Umbilical cord (tissue), 2 donors: ENCODE measurements at places on chromosomes 2 and 18. TPM values are rescaled to one million over a fixed set of nuclear protein-coding genes. Genes with fewer than 3 reads are reported as not detected.

DNA sequence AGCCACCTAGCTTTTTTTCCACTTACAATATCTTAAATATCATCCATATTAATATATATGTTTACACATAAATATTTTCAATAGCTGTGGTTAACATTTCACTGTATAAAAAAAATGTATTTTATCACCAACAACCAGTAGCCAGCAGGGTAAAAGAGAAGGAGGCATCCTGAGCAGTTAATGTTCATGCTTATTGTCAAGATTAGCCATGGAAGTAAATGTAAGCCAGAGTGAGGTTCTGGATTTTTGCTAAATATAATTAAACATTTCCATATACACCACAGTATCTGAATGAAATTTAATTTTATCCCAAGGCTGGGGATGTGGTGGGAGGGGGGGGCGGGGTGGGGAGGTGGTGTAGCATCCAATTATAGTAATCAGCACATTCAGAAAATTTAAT lies 80.3 kb upstream of the GRB14 start:
- no peak for DNase-seq

- DNase-seq = no peak
Measured at GRCh38 chr2:109419171-109419756, 194.5 kb downstream of the SEPTIN10 start.

- no peak for DNase-seq
Measured at GRCh38 chr2:17805717-17806363, 10.4 kb upstream of the MSGN1 start.

The NIF3L1 gene
- total RNA-seq = 29.4 TPM

The DTNB gene
- 55.4 TPM for total RNA-seq

DNA sequence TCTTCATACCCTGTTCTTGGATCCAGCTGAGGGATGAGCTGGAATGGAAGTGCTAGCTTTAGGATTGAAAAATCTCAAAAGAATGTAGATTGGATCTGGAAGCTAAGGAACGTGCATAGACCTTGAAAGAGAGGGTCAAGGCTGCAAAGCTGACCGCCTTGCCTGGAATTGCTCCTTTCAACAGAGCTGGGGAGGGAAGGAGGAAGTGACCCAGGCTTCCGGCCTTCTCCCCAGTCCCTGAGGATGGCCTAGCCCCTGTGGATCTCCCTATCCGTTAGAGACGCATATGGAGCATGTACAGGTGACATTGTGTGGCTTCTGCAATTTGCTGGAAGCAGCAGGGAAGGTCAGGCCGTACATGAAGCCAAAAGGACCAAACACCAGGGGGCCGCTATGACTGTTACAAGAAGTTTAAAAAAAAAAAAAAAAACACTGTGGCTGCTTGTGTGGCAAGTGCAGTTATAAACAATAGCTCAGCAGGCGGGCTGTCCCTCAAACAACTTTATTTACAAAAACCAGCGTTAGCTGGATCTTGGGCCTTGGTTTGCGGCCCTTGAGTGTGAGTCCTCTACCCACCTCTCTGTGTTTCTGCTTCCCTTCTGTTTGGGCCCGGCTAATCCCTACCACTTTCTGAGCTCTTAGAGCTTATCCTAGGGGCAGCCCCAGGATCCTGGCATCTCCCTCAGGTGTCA lies 227.6 kb downstream of the SEPTIN10 start:
- DNase-seq = no peak

DNA sequence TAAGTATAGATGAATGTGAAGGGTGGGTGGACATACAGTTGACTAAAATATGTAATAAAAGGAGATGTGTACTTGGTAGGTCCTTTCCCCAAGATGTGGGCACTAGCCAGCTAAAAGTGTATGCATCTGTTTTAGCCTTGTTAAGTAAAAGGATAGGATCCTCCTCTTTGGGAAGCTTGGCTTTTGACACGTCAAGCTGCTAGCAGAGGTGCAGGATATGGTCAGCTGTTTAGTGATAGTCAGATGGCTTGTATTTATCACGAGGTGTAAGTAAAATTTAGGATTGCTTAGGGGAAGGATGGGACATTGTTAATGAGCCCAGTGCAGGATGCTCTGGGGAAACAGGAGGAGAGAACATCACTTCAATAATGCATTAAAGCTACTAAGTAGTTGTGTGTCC lies 1.5 kb downstream of the MFSD6 start:
- DNase-seq = no peak

GRCh38 chr18:42586601-42587000 lies 528.9 kb downstream of the RIT2 start:
- no peak for DNase-seq

DNA sequence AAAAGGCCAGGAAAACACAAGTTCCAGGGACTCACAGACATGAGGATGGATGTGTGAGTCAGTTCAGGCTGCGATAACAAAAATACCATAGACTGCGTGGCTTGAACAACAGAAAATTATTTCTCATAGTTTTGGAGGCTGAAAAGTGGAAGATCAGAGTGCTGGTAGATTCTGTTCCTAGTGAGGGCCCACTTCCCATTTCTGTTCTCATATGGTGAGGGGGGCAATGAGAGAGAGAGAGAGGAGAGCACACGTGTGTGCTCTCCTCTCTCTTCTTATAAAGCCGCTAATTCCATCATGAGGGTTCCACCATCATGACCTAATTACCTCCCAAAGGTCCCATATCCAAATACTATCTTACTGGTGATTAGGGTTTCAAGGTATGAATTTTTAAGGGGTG lies 23.0 kb downstream of the KLHL14 start:
- no peak for DNase-seq

DNA sequence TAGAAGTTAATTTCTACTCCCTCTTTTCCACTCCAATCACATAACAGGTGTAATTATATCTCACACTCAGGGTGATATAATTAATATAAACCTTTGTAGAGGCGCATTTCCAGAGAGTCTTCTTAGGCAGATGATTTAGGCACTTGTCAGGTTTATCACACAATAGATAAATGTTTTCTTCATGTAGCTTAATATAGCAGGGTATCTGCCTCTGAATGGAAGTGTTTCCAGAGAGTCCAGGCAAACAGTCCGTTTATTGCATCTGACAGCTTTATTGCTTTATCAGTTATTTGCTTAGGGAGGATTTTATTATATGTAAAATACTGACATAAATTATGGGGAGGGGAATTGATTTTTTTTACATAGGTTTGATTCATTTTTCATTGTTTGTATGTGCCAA lies 766.3 kb downstream of the SLC4A3 start:
- DNase-seq = no peak

GRCh38 chr18:11953113-11953512 lies 28.2 kb upstream of the IMPA2 start:
- DNase-seq = no peak

The EVX2 gene
- 1.2 TPM for total RNA-seq

DNA sequence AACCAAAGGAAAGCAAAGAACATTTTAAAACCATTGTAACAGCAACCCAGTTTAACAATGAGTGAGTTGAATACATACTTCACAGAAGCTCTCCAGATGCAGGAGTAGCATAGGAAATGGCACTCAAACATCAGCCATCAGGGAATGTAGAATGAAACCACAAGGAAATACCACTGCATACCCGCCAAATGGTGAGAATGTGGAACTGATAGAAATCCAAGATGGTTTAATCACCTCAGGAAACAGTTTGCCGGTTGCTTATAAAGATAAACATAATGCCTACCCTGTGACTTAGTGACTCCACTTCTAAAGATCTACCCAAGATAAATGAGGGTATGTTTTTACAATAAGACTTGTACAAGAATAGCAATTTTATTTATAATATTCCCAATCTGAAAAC lies 132.0 kb downstream of the GALNT1 start:
- no peak for DNase-seq

The HOXD4 gene
- 2.4 TPM for total RNA-seq

DNA sequence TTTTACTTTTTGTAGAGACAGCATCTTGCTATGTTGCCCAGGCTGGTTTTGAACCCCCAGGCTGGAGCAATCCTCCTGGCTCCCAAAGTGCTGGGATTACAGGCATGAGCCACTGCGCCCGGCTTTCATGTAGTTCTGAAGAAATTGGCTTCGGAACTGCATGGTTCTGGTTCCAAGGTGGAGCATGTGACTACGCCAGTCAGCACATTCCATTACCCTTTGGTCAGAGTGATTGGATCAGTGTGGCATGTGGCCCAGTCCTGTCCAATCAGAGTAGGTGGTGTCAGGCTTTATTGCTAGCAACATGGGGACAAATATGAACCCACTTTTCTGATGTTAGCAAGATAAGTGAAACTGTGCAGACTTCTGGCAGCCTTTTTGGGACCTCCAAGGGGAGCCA lies 16.3 kb upstream of the ATOH8 start:
- peak; percentile 85 for DNase-seq

The FTCDNL1 gene
- 0.96 TPM for total RNA-seq

DNA sequence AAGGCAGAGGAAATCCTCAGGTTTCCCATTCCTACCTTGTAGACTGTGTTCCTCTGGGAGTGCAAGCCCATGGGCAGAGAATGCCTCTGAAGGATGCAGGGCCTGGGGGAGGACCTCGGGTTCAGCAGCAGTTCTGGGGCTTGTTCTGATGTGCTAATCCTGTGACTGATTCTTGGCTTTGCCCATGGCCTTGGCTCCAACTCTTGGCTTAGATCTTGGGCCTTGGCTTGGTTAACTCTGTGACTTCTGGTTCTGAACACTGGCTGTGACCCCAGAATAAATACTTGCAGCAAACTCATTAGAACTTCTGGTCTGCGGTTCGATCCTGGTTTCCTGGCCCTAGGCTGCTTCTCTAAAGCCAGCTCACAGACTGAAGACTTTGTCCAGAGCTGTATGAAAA lies 366.9 kb upstream of the ZEB2 start:
- DNase-seq = no peak

The CNGA3 gene
- 1.2 TPM for total RNA-seq

The DHRS9 gene
- 3.1 TPM for total RNA-seq

GRCh38 chr18:35171315-35171987 lies 69.4 kb upstream of the ZNF397 start:
- DNase-seq = no peak

DNA sequence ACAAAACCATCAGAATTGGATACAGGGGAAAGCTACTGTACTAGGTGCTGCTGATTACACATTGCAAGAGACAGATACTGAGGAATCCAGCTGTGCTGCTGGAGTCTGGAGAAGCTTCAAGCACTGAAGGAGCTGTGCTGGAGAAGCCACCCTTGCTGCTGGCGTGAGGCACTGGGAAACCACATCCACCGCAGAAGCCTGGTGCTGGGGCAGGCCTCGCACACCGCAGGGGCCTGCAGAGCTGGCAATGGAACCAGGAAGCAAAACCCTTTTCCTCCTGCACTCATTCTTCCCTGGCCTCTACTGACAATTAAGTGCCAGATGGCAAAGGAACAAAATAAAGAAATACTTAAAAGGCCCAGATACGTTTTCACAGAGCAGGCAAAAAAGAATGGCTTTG lies 94.4 kb upstream of the MSH6 start:
- DNase-seq = no peak

The PPP1R7 gene
- 33.5 TPM for total RNA-seq

The TAF4B gene
- 4.3 TPM for total RNA-seq

DNA sequence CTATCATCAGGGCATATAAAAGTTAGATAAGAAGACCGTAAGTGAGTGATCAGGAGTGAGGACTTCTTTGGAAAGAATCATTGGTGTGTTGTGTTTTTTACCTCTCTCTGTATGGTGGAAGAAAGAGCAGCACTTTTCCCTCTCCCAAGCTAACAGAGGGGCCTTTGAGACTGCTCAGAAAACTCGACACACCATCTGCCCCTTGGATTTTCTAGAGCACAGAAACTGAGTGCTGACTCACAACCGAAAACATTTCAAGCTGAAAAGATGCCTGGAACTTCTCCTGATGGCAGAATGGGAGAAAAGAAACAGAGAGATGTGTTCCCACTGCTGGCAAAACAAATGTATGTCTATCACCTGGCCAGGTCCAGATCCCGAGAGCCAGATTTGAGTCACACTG lies 156.6 kb downstream of the DNAH7 start:
- peak; percentile 6 for DNase-seq

The TUBB8B gene
- total RNA-seq = not detected

The LIMS4 gene
- 10.8 TPM for total RNA-seq

The GCKR gene
- total RNA-seq = not detected

DNA sequence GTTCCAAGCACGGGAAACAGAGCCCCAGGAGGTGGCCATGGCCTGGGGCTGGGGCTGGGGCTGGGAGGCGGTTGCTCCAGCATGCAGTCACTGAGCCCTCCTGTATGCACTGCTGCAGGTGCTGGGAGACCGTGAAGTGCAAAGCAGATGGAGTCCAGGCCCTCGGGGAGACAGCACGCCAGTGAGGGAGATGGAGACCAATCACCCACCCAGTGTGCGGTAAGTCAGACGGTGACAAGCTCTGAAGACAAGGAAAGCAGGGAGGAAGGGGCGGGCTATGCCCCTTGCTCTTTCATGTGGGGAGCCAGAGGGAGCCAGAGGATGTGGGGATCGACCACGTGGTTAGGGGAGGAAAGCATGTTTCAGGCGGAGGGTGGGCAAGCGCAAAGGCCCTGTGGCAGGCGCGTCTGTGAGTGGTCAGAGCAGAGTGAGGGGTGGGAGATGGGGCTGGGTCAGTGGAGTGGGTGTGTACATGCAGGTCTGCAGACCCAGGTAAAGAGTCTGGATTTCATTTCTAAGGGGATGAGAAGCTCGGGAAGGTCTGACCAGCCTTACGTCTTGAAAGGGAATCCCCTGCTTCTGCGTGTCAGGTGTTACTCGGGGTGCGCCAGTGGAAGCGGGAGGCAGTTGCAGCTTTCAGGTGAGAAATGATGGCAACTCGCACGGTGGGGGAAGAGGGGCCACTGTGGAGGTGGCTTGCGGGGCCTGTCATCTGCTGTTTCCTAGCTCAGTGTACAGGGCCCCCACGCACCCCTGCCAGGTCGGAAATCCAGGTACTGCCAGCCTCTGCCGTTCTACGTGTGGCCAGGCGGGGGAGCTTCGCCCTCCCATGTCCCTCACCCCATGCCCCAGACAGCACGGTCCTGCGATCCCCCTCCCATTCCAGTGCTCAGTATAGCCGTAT lies 19.4 kb downstream of the RRM2 start:
- no peak for DNase-seq

The DYSF gene
- 2.9 TPM for total RNA-seq

DNA sequence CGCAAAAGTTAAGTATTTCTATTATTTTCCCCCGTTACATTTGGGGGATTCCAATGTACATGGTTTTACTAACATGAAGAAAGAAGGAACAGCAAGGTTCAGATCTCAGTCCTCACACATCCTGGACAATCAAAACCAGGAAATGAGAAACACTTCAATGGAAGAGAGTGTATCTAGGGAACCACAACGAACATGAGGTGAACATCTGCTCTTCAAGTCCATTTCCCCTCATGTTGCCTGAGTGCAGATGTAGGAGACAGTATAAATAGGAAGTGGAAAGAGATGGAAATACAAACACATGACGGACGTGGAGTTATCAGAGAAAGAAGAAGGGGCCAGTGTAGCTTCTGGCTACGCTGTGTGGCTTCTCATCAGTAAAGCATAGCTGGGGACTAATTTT lies 52.6 kb downstream of the CHN1 start:
- no peak for DNase-seq

The SPP2 gene
- total RNA-seq = not detected

GRCh38 chr2:210481601-210482175 lies 5.1 kb upstream of the LANCL1 start:
- DNase-seq = no peak

DNA sequence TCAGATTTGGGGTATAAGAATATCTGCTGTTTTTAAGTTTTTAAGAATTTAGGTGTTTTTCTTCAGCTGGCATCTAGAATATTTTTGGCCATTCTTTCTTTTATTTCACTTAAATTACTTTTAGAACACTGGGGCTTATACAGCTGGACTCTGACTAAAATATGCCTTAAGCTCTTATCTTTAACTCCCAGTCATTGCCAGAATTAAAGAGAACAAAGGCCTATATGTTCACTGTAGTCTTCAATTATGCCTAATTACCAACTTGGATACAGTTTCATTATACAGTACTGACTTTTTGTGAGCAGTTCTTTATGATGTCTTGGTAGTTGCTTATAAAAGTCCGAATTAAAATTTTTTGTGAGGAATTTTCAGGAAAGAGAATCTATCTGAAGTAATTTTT lies 192.8 kb downstream of the ZNF407 start:
- no peak for DNase-seq
